ENCODE measurements at places on chromosomes 6 and 20.
A peak's percentile ranks its signal among the peaks of the same experiment; 100 is the strongest.

- no peak for DNase-seq
These were observed 174.5 kb downstream of the SOX4 start for GRCh38 chr6:21767891-21768648.

- DNase-seq, result no peak
These were observed 190.0 kb downstream of the C6orf118 start for GRCh38 chr6:165119231-165120020.

DNA sequence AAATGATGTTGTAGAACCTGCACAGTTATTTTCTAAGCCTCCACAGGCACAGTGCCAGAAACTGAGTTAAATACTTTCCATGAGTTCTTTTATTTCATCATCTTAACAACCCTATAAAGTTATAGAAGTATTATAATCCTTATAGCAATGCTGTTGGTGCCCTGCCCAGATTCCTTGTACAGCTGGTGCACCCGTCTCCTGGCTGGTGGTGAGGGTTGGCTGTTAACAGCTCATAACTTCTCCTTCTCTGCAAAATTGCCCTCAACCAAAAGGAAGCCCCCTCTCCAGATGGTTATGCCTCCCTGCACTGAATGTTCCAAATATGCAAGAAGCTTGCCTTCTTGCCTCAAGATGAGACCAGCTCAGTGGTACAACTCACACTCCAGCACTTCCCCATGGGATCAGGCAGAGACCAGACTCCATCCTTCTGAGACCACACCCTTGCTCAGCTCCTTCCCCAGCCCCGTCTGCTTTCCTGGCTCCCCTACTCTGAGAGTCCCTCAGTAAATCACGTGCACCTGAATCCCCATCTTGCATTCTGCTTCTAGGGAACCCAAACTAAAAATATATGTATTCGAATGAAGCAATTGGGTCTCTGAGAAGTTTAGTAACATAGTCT is 304.4 kb upstream of the PLCB4 start:
- DNase-seq, result peak; percentile 8

- no peak for DNase-seq
These were observed 32.1 kb downstream of the BACH2 start for GRCh38 chr6:90264561-90264960.

DNA sequence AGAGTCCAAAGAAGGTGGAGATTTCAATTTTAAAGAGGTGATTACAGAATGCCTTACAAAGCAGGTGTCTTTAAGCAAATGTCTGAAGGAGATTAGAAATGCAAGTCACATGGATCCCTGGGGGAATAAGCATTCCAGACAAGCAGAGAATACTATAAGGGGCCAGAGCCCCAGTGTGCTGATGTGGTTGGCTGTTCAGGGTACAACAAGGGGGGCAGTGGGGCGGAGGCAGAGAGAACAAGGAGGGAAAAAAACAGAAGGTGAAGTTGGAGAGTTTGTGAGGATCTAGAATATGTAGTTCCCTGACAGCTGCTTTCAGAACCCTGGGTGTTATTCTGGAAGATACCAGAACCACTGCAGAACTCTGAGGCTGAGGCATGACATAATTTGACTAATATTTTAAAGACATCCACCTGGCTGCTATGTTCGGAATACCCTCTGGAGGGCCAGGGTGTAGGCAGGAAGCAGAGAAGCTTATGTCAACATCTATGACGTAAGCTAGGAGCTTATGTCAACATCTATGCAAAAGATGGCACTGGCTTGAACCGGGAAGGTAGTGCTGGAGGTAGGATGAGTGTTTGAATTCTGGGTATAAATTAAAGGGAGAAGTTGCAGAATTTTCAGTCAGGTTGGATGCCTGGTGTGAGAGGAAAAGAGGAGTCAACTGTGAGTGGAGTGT is 276.3 kb upstream of the AGPAT4 start:
- DNase-seq, result no peak

DNA sequence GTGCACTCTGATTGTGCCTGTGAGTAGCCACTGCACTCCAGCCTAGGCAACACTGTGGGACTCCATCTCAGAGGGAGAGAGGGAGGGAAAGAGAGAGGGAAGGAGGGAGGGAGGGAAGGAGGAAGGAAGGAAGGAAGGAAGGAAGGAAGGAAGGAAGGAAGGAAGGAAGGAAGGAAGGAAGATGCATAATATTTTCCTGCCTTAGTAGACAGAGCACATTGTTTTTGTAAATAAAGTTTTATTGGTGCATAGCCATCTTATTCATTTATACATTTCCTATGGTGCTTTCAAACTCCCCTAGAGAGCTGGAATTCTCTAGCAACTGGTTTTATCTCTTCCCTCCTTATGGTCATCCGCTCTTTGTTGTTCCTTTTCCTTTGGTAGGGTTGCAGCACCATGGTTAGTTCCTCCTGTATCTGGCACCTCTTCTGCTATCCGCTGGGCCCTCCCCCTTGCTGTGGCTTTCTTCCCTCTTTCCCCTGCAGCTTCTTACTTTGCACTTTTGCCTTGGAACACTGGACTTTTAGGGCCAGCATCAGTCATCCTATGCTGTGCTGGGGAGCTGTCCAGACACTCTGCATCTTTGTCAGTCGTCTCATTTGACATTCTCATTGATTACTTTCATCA is 20.2 kb downstream of the GPR6 start:
- DNase-seq, result no peak

GRCh38 chr20:47222468-47223119 is 133.9 kb downstream of the ZMYND8 start:
- no peak for DNase-seq

GRCh38 chr6:30752157-30752927 is 8.0 kb upstream of the IER3 start:
- DNase-seq, result peak; percentile 73

DNA sequence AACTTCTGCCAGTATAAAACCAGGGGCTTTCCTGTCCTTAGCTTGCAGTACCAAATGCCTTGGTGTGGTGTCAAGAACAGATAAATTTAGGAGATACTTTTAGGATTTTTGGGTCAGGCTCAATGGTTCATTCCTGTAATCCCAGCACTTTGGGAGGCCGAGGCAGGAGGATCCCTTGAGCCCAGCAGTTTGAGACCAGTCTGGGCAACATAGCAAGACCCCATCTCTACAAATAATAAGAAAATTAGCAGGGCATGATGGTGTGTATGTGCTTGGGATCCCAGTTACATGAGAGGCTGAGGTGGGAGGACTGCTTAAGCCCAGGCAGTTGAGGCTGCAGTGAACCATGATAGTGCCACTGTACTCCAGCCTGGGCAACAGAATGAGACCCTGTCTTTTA is 3.2 kb upstream of the ZBTB12 start:
- DNase-seq, result no peak

GRCh38 chr6:42352856-42353564 is 98.7 kb downstream of the TRERF1 start:
- no peak for DNase-seq

GRCh38 chr6:52549428-52549827 is 27.4 kb downstream of the TRAM2 start:
- DNase-seq, result no peak

- peak; percentile 13 for DNase-seq
These were observed 26.8 kb upstream of the CLIC5 start for GRCh38 chr6:46042355-46042999.

DNA sequence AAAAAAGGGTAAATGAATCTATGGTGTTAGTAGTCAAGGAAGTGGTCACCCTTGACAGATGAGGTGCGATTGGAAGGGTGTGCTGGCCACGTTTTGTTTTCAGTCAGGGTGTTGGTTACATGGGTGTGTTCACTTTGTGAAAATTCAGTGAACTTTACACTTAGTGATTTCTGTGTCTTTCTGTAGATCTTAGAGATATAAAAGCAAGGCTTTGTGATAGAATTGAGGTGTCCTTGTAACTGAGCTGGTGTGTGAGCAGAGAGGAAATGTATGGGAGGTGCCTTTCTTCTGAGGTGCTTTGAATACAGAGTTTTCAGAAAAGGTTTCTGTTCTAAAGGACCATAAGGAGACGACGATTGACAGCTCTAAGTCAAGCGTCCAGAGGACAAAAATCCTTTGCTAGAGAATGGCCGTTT is 90.5 kb downstream of the SAMD3 start:
- DNase-seq, result no peak

DNA sequence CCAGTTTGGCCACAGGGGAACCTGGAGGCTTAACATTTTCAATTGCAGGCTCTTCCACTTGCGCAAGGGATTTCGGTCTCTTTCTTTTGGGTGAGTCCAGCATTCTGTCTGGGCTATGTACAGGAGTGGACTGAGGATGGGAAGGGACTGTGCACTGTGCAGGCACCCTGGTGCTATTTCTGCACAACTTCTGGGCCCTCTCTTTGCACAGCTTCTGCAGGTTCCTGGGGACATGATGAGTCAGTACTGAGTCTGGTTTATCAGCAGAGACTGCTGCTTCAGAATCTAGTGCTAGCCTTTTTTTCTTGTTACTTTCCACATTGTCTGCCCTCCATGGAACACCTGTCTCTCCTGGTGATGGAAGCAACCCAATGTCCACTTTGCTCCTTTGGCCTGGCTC is 78.5 kb upstream of the ASF1A start:
- DNase-seq, result no peak
